ENCODE measurements at places on chromosomes 11 and 22.
A peak's percentile ranks its signal among the peaks of the same experiment; 100 is the strongest.

- DNase-seq, result peak; percentile 64
Measured at GRCh38 chr22:49992921-49993648, 19.5 kb downstream of the IL17REL start.

- peak; percentile 74 for DNase-seq
Measured at GRCh38 chr11:6618117-6619003, 862 bp downstream of the TPP1 start.

DNA sequence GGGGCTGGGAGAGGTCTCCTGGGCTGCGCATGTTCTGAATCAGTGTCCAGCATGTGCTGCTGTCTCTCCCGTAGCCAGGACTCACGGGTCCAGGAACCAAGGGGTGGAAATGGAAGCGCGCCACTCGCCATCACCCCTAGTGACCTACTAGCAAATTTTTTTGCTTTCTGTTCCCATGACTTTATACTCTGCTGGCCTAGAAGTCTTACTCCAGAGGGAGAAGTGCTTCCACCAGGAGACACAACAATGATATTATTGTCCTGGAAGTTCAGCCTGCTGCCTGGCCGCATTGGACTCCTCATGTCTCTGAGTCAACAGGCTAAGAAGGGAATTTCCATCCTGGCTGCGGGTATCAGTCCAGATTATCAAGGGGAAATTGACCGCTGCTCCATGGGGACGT lies 729.7 kb downstream of the BRD1 start:
- DNase-seq, result no peak

DNA sequence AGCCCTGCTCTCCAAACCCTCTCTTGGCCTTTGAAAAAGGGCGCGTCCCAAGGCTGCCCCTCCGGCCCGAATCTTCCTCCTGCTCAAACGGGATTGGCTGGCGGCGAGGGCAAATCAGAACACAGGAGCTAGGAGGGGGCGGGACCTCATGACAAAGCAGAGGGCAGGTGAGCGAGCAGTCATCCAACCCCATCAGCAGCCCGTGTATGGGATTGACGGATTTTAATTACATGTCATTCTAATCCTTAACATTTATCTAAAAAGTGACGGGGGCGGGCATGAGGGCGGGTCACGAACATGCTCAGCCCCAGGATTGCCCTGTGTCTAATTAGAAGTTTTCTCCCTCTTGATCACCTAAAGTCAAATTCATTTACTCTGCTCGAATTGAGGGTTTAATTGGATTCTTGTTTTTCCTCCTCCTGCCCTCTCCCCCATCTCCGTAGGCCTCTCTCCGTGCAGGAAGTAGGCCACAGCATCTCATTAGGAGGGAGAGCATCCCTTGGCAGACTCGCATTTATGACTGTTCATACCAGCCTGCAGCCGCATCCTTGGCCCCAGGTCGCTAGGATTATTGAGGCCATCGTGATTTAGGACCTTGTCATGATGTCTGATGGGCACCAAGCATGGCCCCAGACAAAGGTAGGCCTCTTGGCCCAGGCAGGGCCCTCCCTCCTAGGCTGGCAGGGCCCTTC lies 147.1 kb downstream of the CHST1 start:
- no peak for DNase-seq

DNA sequence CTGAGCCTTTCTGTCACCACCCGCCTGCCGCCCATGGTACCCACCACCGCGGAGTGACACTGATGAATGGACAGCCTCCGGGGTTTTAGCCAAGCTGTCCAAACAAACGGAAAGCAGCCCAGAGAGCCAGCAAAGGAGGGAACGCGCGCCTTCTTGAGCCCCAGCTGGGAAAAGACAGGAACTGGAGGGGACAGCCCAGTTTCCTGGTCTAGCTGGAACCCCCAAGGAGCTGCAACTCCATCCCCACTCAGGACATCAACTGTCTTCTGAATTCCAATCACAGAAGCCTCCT lies 33.7 kb downstream of the SHISAL1 start:
- no peak for DNase-seq

DNA sequence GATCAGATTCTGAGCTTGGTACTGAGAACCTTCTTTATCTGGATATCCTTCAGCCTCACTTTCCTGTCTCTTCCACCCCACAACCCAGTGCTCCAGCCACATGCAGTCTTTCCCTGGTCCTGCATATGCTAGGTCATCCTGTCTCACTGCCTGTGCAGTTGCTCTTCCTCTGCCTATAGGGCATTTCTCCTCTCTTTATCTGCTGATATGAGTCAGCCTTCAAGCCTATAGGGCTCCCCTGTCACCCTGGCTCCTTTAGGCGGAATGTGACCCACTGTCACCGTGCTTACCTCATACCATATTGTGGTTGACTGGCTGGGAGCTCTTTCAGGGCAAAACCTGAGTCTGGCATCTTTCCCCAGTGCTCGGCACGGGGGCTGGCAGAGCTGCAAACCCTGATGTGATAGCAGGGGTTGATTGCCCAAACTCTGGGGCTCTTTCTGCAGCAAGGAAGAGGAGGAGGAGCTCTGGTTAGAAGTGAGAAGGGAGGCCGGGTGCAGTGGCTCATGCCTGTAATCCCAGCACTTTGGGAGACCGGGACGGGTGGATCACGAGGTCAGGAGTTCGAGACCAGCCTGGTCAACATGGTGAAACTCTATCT lies 26.3 kb downstream of the MEI1 start:
- DNase-seq, result no peak

DNA sequence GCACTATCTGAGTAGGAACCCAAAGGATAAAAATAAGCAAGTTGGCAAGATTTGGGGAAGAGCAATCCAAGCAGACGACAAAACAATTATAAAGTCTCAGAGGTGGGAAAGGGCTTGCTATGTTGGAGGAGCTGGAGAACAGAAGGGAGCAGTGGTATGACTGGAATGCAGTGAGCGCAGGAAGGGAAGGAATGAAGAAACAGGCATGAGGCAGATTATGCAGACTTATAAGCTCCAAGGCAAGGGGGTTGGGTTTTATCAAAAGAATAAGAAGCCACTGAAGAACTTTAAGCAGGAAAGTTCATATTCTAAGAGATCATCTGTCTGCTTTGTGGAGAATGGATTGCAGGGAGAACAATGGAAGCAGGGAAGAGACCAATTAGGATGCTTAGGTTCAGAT lies 31.7 kb downstream of the PGM2L1 start:
- DNase-seq, result no peak

DNA sequence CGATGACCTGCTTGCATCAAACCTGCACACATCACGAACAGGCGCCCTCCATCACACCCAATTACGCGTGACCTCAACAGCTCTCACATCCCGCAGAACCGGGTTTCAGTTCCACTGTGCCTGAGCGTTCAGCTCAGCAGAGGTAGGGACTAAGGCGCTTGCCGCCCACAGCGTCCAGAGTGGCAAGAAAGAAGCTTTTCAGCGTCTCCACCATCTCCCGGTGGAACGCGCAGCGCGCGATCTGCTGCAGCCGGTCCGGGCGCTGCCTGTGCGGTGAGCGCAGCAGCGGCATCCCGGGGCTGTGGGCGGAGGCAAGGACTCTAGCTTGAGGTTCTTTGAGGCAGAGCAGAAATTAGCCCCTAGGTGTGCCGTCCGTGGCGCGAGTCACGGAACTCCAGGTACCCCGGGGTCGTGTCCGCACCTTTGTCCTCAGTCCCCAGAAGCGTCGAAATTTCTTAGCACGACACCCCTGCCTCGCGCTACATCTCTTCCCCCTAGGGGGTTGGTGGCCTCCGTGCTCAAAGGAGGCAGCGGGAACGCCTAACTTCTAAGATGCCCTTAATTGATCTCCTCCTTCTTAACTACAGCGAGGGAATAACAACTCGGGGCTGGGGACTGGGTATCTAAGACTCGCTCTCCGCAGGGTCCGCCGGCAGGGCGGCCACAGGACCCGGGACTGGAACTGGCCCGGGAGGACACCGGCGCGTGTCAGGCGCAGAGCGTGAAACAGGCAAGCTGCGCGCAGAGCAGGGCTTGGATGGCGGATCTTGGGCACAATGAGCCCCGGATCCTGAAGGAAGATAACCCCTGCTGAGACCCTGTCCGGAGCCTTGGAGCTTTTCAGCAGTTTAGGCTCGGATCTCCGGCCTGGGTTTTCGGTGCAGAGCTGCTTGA lies 1.7 kb upstream of the CALCA start:
- no peak for DNase-seq

- peak; percentile 85 for DNase-seq
Measured at GRCh38 chr11:16814410-16815046, 76.1 kb downstream of the C11orf58 start.
